Mesothelial cell of epicardium (in vitro differentiated cells): ENCODE measurements at places on chromosomes 2 and 18. TPM values are rescaled to one million over a fixed set of nuclear protein-coding genes. Genes with fewer than 3 reads are reported as not detected.

IL36G gene
- not detected in 3 replicates for total RNA-seq

DNA sequence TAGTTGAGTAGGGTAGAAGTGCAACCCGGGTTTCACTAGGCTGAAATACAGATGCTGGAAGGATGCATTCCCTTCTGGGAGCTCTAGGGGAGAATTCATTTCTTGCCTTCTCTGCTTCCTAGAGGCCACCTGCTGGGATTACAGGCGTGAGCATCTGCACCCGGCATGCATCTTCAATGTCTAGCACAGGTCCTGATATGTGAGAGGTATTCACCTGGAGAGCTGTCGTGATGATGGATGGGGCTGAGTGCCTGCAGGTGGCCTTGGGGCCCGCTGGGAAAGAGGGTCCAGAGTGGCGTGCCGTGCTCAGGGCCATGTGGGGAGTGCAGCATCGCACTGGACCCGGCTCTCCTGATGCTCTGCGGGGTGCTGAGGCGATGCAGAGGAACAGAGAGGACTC, 6.6 kb upstream of the NTSR2 start:
- peaks cover 74% of the 10 kb centered on the region for H3K27me3 ChIP-seq
- no peak for DNase-seq
- H3K36me3 ChIP-seq: no peaks in the 10 kb centered on the region
- H3K4me1 ChIP-seq: peaks cover 16% of the 10 kb centered on the region

DNA sequence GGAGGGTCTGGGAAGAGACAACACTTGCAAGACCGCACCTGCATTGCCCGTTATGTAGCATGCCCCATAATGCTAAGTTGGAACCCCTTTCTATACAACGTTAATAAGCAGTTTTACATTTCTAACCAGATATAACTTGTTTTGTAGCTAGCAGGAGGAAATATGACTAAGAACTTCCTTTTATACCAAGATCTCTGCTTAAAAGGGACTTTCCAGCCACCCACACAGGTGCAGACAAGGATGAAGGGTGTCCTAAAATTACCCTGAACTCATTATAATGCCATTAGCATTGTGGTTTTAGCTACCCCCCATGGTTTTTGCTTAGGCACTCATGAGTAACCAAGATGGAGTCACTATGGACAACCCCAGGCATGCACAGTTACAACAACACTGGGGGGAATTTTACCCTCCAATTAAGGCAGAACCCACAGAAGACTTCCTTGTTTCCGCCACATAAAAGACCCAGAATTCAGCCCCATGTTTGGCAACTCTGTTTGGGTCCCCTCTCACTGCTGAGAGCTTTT, 362.8 kb downstream of the CBLN2 start:
- no peaks in the 10 kb centered on the region for H3K4me1 ChIP-seq
- H3K27me3 ChIP-seq: no peaks in the 10 kb centered on the region
- H3K36me3 ChIP-seq: no peaks in the 10 kb centered on the region
- no peak overlapping the region for H3K4me3 ChIP-seq
- no peak overlapping the region for H3K27ac ChIP-seq

- peaks cover 2% of the 10 kb centered on the region for H3K36me3 ChIP-seq
- no peak for DNase-seq
Observed at GRCh38 chr2:40440835-40441234, 11.1 kb downstream of the SLC8A1 start.

DNA sequence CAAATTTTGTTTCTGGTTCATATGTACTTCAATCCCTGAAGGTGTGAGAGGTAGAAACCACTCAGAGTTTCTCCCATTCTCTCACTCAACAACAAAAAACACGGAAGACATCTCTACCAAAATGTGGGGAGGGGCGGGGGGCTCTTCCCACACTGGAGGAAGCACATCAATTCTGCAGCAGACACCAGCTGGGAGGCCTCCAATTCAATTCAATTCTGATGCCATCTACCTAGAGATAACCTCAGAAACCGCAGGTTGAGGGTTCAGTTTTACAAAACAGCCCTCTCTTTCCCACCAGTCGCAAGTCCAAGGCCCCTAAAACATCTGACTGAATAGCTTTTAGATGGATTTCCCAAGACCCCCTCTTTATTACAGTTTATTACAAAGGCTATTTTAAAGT, 7.0 kb upstream of the MCFD2 start:
- no peak for DNase-seq
- H3K4me1 ChIP-seq: peaks cover 4% of the 10 kb centered on the region
- H3K4me3 ChIP-seq: no peak overlapping the region
- no peak overlapping the region for H3K27ac ChIP-seq
- peaks cover 16% of the 10 kb centered on the region for H3K36me3 ChIP-seq
- H3K27me3 ChIP-seq: no peaks in the 10 kb centered on the region

DNA sequence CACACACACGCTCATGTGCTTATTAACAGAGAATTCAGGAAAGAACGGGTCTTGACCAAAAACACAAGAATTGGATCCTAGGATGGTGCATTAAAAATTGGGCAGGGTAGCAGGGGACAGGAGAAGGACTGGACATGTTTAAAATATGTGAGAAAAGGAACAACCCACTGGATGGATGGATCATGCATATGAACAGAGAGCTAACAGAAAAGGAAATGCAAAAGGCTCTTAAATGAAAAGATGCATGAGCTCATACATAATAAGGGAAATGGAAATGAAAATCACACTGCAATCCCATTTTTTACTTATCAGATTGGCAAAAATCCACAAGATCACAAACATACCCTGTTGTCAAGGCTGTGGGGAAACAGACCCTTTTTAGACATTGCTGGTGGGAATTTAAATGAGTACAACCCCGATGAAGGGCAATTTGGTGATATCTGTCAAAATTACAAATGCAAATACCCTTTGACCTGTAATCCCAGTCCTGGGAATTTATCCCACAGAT, 440.6 kb upstream of the SLC14A2 start:
- no peaks in the 10 kb centered on the region for H3K36me3 ChIP-seq
- no peaks in the 10 kb centered on the region for H3K27me3 ChIP-seq
- H3K4me1 ChIP-seq: peaks cover 3% of the 10 kb centered on the region
- no peak overlapping the region for H3K27ac ChIP-seq
- no peak for DNase-seq
- no peak overlapping the region for H3K4me3 ChIP-seq

DNA sequence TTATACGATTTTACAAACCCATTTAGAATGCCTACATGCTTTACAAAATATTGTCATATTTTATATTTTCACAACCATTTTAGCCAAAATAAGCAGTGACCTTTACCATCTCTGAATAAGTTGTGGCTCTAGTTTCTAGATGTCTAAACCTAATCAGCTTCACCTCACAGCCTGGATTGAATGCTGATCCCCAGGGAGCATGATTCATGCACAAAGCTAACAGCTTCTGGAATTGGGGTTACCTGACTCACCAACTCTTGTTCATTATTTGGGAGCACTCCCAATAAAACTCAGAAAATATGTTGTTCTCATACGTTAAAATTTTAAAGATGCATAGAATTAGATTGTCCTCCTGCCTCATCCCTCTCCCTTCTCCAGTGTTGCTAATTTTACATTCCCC, 611.7 kb upstream of the NETO1 start:
- DNase-seq: no peak
- H3K27ac ChIP-seq: no peak overlapping the region
- H3K4me1 ChIP-seq: no peaks in the 10 kb centered on the region
- H3K4me3 ChIP-seq: no peak overlapping the region
- no peaks in the 10 kb centered on the region for H3K27me3 ChIP-seq
